ENCODE measurements at places on chromosomes 5 and 9.

- no peak for DNase-seq
Measured at GRCh38 chr9:128921881-128922763, 1.3 kb downstream of the PHYHD1 start.

- no peak for DNase-seq
Measured at GRCh38 chr9:32524892-32525708, 896 bp downstream of the RIGI start.

DNA sequence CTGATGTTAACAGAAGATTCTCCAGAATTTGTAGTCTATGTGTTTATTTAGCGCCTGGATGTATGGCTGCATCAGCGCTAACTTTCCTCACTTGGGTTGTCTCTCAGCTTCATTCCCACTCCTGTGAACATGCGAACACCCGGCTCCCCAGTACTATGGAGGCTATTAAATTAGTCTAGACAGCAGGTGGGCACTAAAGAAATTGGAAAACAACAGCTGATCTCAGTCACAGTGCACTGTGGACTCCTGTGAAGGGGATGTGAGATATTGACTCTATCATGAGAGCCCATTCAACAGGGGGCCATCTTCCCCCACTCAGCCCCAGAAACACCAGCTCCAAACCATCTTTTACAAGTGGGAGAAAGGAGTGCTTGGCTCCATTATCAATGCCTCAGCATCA lies 471.0 kb downstream of the KDM4C start:
- DNase-seq = no peak

DNA sequence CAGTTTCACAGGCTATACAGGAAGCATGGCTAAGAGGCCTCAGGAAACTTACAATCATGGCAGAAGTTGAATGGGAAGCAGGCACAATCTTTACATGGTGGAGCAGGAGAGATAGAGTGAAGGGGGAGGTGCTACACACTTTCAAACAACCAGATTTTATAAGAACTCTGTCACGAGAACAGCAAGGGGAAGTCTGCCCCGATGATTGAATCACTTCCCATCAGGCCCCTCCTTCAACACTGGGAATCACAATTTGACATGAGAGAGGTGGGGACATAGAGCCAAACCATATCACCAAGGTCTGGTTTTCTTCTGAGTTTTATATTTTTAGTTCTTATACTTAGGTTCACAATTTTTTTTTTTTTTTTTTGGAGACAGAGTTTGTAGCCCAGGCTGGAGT lies 16.1 kb downstream of the ZCCHC9 start:
- no peak for DNase-seq

- no peak for DNase-seq
Measured at GRCh38 chr5:140217299-140218026, 42.5 kb downstream of the CYSTM1 start.

DNA sequence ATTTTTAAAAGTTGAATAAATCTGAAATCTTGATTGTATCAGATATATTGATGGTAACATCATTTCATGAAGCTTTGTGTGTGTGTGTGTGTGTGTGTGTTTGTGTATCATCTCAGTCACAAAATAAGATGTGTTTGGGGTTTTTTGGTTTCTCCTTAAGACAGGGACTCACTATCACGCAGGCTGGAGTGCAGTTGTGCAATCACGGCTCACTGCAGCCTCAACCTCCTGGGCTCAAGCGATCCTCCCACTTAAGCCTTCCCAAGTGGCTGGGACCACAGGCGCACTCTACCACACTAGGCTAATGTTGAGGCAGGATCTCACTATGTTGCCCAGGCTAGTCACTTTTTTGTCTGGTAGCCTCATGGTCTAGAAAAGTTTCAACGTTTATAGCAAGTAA lies 83.4 kb upstream of the DMRT1 start:
- DNase-seq = no peak

GRCh38 chr5:79318935-79319614 lies 83.1 kb downstream of the JMY start:
- DNase-seq = no peak

DNA sequence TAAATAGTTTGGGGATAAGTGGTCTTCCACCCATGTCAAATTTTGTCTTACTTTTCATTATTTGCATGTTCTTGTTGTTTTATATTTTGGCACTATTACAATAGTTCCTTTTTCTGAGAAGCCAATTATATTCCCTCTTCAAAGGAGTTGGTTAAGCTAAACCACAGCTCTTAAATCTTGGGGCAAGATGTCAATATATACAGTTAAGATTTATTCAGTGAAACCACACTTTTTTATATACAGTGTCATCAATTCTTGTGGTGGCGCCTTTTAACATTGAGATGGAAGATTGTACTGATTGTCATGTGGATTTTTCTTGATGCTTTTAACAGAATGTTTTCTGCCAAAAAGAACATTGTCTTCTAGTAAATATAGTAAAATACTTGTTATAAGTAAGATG lies 104.1 kb downstream of the MTREX start:
- DNase-seq = no peak

GRCh38 chr9:124442379-124442778 lies 7.9 kb upstream of the ADGRD2 start:
- no peak for DNase-seq

DNA sequence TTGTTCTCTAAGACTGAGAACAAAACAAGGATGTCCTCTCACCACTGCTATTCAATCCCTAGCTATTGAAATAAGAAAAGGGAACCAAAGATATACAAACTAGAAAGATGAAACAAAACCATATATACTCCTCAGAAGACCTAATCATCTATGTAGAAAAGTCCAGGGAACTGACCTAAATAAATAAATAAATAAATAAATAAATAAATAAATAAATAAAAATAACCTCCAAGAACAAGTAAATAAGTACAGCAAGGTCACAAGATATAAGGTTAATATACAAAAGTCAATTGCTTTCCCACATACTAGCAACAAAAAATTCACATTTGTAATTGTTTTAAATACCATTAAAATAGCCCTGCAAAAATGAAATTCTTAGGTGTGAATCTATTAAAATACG lies 54.6 kb downstream of the DTWD2 start:
- DNase-seq = no peak

GRCh38 chr9:4490705-4491625 lies 697 bp downstream of the SLC1A1 start:
- DNase-seq = no peak

DNA sequence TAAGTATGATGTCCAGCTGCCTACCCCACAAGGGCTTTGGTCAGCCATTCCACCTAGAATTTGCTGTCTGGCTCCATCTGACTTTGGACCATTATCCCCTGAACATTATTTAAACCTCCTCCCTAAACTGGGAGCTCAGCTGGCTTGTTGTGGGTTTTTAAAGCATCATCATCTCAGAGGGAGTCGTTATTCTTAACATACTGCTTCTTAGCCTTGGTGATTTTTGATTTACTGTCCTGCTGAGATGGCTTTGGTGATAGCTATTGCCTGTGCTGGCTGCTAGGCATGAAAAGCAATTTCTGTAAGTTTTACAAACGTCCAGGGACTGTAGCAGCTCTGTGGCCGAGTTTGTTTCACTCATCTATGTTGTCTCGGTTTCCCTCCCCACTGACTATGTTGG lies 256.1 kb downstream of the NR3C1 start:
- DNase-seq = no peak

DNA sequence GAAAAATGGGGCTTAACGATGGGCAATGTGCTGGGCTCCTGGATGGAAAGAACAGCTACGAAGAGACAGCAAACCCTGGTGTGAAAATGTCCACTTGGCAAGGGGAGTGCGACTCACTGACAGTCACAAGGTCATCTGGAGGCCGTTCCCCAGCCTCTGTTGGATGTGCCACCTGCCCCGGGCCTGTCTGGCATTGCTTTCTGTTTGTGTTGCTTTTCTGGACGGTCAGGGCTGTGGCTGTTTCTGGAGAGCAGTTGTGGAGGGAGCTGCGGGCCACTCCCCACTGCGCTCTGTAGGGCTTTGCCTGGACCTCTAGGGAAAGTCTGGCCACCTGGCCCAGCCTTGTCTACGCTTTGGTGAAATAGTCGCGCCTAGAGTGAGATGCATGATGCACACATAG lies 185.3 kb downstream of the IRX1 start:
- DNase-seq = no peak

DNA sequence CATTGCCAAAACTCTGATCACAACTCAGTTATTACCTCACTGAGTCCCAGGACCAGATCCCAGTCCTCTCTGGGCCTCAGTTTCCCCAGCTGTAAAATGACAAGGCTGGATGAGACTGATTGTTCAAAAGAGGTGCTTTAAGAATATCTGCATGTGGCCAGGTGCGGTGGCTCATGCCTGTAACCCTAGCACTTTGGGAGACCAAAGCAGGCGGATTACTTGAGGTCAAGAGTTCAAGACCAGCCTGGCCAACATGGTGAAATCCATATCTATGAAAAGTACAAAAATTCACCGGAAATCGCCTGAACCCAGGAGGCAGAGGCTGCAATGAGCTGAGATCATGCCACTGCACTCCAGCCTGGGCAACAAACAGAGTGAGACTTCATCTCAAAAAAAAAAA lies 8.3 kb downstream of the ATOX1 start:
- no peak for DNase-seq

GRCh38 chr5:1229822-1230221 lies 4.6 kb downstream of the SLC6A18 start:
- no peak for DNase-seq

GRCh38 chr5:42242210-42242609 lies 181.0 kb upstream of the GHR start:
- DNase-seq = no peak

GRCh38 chr9:123753016-123753415 lies 176.9 kb downstream of the DENND1A start:
- DNase-seq = no peak

DNA sequence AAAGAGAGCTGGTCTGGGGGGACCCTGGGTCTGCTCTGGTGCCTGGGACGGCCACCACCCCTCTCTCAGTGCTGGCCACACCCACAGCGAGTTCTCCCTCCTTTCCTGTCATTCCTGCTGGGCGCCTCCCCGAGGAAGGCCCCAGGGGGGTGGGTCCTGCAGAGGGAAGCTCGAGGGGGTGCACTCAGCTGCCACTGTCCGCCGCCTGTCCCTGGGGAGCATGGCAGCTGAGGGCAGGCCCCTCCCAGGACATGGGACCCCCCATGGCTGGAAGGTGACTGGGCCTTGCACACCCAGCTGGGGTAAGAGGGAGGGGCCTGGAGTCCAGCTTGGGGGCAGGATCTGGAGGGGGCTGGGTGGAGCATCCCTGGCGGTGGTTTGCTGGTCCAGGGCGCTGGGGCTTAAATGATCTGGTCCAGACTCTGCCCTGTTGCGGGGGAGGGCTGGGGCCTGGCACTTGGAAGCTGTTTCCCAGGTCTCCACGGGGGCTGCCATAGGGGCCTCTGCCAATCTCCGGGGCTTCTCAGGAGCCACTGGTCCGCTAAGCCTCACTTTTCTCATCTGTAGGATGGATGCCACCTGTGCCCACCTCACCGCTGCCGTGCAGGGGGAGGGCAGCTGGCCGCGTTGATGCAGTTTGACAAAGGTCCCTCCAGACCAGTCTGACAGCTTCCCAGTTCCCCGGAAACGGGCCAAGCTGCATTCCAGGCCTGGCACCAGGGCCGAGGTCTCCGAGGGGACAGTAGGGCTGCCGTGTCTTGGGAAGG lies 6.0 kb upstream of the SLC2A6 start:
- DNase-seq = no peak

DNA sequence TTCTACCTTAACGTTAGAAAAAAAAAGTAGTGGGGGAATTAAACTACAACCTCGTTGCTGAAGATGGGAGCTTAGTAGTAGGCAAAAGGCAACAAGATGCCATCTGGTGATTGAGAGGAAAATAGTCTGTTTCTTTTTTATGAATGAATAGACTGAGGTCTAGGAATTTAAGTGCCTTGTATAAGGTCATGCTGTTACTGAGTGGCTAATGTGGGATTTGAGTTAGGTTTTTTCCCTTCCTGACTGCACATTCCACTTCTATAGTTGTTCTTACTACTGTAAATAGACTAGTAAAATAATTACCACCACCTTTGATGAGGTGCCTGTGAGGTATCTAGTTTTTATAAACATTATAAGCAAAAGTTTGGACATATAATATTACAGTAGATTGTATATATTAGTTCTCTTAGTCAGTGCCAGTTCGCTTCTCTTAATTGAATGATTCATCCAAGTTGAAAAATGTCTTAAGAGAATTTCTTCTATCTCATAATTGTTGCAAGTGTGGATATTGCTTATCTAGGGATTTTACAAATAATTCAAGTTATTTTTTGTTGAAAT lies 19.1 kb downstream of the FSD1L start:
- DNase-seq = no peak

- no peak for DNase-seq
Measured at GRCh38 chr5:164188733-164189148, 683.3 kb downstream of the MAT2B start.

GRCh38 chr9:38129366-38129765 lies 60.3 kb upstream of the SHB start:
- no peak for DNase-seq

Data from stimulated activated CD4-positive, alpha-beta T cell treated with anti-CD3 and anti-CD28 coated beads, Interleukin-4, amount 100 ng/mL, for 4 hours (primary cell).